ENCODE measurements at places on chromosomes 12 and 14.

DNA sequence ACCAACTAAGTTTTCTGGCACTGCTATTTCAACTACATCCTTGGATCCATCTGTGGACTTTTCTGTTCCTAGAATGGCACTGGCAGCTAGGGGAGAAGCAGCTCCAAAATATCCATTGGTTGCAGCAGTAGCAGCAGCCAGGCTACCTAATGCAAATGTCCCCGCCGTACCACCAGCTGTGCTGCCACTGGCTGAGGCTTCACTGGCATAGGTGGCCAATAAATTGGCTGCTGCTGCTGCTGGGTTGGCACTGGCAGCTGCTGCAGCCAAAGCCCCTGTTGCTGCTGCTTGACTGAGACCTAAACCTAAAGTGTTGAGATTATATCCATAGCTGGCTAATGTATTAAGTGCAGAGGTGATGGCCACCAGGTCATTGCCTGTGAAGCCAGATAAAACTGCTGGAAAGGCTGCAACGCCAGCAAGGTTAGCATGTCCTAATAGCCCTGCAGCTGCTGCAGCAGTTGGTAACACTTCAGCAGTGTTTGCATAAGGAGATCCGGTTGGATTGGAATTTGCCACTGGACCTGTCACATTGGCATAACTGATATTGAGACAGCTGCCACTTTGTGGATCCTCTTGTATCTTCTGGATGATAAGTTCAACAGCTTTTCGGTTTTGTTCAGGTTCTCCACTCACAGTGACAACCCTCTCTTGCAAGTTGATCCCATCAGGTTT lies 149.5 kb downstream of the NOVA1 start:
- no peak for DNase-seq

DNA sequence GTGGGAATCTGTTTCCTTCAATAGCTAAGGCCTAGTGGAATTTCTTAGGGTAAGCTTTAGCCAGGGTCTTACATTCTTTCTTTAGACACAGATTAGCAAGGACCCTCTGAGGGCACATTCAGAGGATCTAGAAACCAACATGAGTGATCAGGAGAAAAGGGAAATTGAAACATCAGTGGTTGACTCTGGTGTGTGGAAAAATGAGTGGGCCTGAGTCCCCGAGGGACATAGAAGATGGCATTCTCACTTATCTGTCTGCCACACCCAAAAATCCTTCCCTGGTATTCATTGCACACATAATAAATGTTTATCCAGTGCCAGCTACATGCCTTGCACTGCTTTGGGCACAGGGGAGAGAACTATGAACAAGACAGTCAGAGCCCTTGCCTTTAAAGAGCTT lies 82.9 kb downstream of the SSPN start:
- DNase-seq, result no peak

GRCh38 chr14:74959596-74960180 lies 4.3 kb upstream of the PGF start:
- DNase-seq, result no peak

GRCh38 chr12:39272871-39273655 lies 169.9 kb downstream of the KIF21A start:
- no peak for DNase-seq

- no peak for DNase-seq
These were observed 184.2 kb downstream of the ESR2 start for GRCh38 chr14:64109819-64110554.

DNA sequence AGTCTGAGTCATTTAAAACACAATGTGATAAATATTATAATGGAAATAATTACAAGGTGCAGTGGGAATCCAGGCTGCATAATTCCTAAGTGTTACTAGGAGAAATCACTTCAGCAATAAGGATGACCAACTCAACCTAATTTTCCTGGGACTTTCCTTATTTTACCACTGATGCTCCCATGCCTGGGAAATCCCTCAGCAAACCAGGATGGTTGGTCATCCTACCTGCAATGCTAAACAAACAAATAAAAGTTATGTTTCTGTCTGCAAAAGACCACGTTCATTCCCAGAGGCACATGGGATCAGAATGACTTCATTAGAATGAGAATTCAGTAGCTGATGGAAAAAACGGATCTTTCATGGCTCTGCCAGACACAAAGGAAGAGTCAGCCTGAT lies 130.8 kb upstream of the RAP1B start:
- no peak for DNase-seq

GRCh38 chr12:88756153-88756552 lies 175.9 kb upstream of the KITLG start:
- no peak for DNase-seq

DNA sequence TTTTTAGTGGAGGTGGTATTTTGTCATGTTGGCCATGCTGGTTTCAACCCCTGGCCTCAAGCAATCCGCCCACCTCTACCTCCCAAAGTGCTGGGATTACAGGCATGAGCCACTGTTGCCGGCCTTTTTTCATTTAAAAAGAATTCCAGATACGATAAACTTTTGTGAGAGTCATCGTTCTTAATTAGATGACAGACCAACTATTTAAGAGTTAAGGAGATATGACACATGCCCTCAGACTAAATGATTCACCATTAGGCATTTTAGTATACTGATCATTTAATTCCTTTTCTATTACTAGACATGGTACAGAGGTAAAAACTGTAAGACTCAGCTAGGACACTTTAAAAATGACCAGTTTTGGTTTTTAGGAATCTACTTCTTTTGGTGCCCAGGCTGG lies 2.4 kb downstream of the ANKRD13A start:
- DNase-seq, result no peak

- DNase-seq, result no peak
These were observed 50.4 kb downstream of the CYP46A1 start for GRCh38 chr14:99734406-99735051.

DNA sequence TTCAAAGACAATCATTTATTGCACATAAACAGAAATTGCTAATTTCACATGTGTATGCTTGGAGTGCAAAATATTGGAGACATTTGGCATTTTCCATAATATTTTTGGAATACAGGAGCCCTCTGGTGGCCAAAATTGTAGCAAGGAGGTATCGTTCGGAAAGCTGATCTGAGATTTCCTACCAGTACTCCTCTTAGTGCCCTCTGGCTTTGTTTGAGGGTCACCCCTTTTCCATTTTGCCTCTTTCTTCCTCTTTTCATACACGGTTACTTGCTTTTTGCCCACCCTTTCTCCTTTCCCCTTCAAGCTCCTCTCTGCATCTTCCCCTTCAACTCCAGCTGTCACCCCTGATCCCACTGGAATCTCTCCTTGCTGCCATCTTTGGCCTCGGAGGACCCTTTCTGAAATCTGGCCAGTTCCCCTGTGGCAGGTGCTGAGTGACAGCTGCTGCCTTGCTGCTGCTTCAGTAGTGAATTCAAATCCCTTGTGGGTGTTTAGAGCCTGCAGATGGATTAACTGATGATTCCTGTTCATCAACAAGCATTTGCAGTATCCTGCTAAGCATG lies 164.6 kb upstream of the PARP11 start:
- peak; percentile 48 for DNase-seq

DNA sequence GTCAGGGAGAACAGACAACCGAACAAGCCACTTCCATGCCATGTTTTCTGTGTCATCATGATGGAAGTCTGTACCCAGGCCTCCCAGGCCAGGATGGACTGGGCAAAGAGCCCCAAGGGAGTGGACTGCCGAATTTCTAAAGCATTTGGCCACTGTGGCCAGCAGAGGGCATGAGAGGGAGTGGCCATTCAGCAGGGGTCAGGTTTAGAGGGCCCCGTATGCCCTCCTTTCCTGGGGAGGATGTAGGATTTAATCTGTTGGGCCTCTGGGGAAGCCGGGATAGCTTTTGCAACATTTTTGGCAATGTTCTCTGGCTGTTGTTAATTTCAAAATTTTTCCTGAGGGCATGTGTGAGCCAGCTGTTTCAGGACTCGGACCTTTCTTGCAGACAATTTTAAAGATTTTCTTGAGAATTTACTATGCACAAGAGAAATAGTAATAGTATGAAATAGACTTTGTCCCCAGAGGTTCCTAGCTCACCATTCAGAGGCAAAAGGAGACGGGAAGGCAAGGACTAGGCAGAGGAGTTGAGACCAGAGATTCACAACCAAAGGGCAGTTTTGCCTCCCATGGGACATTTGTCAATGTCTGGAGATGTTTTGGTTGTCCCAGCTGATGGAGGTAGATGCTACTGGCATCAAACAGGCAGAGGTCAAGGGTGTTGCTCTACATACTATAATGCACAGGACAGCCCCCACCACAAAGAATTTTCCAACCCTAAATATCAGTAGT lies 18.0 kb downstream of the ACACB start:
- peak; percentile 41 for DNase-seq

DNA sequence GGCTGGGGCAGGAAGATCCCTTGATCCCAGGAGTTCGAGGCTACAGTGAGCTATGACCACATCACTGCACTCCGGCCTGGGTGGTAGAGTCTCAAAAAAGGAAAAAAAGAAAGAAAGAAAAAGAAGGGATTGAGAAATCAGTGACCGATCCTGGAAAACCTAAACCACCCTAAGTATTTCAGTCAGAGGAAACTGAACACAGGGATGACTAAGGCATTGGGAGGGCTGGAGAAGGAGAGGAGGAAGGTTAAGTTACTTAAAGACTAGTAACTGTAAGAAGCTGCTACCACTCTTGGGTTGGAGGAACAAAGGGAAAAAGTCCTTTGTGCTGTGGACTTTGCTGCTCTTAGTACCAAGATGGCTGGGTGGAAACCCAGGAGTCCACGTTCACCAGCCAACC lies 10.6 kb downstream of the HHIPL1 start:
- no peak for DNase-seq

GRCh38 chr12:67449591-67450052 lies 180.5 kb downstream of the CAND1 start:
- no peak for DNase-seq

GRCh38 chr14:34329301-34329700 lies 132.7 kb downstream of the SPTSSA start:
- no peak for DNase-seq

DNA sequence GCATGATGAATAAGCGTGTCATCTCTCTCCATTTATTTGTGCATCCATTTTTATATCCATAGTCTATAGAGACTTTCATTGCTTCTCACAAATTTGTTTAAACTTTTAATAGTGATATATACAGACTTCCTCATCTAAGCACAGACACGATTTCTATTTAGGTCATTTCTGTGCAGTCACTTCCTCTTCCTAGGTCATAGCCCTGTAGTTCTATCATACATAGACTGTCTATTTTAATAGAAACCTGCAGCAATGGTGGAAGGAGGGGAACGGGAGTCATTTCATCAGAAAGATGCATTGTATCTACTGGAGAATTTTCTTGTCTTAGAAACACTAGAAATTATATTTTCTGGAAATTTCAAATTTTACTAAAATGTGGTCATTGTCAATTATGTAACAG lies 133.4 kb upstream of the FGD4 start:
- no peak for DNase-seq

- DNase-seq, result peak; percentile 61
These were observed 87.6 kb downstream of the SEC23A start for GRCh38 chr14:39015360-39015961.

DNA sequence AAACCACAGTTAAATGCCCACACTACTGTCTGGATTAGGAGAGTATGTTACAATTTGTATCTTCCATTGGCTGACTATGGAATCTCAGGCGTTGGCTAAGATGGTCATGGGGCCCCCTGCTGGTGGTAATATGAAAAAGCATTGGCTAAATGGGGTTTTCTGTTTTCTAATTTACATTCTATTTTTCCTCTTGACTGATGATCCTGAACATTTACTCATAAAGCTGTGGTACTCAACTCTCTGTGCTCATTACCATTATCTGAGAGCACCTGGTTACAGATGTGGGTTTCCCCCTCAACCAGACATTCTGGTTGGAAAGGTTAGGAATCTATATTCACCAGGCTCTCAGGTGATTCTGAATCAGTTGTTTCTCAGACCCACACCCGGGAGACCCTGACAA lies 64.8 kb downstream of the WSCD2 start:
- DNase-seq, result peak; percentile 54

DNA sequence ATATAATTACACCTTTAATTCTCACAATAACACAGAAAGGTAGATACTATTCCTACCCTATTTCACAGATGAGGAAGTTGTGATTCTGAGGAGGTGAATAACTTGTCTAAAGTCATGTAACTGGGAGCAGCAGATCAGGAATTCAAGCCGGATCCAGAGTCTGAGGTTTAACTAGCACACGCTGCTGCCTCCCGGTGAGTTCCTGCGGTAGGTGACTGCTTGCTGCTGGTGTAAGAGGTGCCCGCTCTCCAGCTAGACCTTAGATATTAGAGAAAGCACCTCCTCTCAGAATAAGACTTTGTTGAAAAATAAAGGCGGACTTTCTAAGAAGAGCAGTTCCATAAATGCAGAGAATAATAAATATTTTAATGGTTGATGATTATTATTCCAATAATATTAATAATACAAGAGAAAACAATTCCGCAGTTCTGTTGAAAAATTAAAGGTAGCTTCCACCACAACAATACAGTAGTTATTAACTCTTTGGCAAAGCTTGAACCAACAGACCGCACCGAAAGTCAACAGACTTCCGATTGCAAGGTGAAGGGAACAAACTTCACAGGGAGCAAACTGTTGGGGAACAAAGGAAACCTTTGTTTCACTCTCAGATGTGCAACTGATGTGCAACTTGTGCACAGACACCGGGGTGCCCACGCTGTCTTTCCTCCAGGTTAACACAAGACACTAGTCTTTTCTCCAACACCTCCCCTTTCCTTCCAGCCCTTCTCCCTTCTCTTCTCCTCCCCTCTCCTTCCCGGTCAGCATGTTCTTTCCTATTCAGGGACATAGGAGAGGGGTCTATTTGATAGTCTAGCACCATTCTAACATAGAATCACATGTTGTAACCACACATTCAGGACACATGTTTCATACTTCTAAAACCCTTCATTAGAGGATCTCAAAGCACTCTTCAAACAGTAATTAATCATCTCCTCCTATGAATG lies 73.2 kb upstream of the EGLN3 start:
- DNase-seq, result no peak

GRCh38 chr12:12498210-12498609 lies 64.5 kb downstream of the DUSP16 start:
- DNase-seq, result no peak

DNA sequence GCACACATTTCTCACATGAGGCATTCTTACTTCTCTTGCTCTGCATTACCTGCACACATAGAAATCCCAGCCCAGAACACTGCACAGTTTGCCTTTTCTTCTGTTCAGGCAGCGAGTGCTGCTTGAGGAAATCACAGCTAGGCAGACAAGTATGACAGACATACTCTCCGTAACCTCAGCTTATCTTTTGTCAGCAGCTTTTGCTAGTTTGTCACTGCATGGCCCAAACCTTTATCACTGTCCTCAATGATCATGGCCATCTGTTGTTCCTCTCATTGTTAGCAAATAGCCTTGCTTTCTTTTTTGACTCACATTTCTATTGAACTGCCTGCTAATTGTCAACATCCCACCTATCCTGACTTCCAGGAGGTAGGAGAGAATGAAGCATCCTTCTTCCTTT lies 5.3 kb downstream of the ZNF10 start:
- no peak for DNase-seq

DNA sequence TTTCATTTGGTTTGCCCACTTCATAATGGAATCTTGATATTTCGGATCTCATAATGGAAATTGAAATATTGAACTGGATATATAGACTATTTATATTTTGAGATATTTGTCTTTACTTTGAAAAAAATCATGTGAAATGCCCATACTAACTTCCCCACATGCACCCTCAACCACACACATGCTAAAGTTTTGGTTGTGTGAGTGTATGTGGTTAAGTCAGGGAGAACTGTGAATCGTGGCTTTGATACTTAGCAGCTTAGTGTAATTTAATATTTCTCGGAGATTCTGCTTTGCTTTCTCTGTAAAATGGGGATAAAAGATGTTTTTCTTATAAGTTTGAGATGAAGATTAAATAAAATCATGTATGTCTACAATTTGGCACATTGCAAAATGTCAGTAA lies 162.1 kb downstream of the OTOGL start:
- DNase-seq, result no peak

All from frontal cortex (tissue), 4 donors.